ENCODE measurements at places on chromosomes 2 and 18.

DNA sequence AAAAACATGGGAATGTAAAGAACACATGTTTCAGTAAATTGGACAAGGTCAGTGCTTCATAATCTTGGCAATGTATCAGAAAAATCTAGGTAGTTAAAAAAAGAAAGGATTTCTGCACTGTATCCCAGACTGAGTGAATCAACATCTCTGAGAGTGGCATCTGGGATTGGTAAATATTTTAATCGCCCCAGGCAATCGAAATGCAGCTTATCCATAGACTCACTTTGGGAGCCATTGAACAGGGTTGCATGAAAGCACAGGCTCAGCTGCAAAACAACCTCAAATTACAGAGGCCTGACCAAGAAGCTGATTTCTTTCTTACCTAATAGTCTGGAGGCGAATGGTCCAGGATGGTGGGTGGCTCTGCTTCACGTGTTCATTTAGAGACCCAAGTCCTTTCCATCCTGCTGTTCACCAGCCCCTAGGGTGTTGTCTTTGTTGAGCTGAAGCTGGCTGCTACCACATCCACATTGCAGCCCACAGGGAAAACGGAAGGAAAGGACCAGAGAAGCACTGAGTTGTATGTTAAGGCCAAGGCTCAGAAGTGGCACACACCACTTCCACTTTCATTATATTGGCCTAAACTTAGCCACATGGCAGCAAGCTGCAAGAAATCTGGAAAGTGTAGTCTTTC is 59.0 kb downstream of the MOGAT1 start:
- no peak for DNase-seq

DNA sequence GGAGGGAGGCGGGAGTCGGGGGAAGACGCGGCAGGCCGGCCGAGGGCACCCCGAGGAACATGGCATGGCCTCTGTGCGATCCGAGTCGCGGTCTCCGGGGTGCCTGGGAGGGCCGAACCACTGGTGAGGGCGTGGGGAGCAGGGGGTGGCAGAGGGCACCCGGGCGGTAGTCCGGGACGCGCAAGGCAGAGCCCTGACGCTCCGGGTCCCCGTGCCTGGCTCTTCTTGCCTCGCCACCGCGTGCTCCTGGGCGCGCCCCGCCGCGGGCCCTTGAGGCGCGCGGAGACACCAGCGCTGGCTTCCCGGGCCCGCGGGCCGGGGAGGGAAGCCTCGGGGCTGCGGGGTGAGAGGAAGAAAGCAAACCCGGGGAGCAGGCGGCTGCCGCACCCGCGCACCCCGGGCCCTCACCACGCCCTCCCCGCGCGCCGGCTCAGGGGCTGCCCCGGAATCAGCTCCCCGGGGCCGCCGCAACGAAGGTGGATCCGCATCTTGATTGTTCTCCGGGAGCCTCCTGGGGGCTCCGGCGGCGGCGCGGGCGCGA is 4.3 kb downstream of the SOX11 start:
- DNase-seq: no peak

- DNase-seq: no peak
These were observed 184.8 kb upstream of the ZEB2 start for GRCh38 chr2:144704709-144705095.

DNA sequence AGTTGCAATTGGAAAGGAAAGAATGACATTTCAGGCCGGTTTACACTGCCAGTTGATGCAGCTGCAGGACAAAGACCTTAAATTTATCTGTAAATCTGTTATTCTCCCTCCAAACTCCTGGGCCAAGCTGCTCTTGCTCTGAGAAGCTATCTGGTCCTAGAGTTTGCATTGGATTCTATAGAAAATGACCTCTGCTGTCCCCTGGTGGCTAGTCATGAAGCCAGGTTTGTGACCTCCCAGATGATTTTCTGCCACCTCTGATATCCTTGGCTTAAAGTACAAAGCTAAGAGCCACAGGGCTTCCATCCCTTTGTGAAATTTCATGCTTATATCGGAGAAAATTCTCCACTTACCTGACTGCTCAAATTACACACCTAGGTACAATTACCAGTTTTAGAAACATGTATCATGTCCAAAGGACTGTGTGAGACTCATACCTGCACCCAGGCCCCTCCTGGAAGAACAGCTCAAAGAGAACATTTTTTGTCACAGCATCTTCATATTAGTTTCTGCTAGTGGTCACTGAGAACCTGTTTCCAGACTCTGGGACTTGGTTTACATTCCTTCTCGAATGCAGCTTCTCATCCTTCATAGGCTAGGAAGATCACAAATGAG is 28.9 kb upstream of the IER3IP1 start:
- DNase-seq: peak; percentile 42

GRCh38 chr2:168907940-168908662 is 7.0 kb downstream of the G6PC2 start:
- DNase-seq: no peak

DNA sequence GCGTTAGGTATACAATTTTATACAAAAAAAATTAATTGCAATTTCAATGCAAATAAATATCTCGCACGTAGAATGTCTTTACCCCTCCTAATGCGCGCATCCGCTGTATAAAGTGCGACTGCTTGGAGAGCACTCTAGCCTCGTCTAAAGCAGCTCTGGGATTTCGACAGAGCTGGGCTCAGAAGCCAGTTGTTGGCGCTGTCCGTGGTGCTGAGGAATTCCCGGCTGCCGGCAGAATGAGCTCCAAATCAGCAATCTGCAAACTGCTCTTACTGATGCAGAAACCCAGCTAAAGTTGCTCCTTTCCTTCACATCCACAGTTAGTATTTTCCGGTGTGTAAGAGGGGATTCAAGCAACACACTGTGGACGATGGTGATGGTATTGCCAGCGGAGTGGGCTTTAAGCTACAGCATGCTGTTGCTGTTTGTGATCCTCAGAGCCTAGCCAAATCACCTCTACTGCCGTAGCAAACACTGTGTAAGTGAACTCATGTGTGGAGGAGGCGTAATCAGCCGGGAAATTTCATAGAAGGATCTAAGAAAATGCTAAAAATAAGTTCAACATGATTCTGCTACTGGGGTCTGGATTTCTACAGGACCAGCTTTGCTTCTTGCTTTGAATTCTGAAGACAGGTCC is at the start of gene VWC2L:
Gene VWC2L, plus strand, starts transcription at position 137 of the 637 bp plus-strand sequence. CDS start 3,140 bp downstream, outside the sequence.
- peak; percentile 64 for DNase-seq

DNA sequence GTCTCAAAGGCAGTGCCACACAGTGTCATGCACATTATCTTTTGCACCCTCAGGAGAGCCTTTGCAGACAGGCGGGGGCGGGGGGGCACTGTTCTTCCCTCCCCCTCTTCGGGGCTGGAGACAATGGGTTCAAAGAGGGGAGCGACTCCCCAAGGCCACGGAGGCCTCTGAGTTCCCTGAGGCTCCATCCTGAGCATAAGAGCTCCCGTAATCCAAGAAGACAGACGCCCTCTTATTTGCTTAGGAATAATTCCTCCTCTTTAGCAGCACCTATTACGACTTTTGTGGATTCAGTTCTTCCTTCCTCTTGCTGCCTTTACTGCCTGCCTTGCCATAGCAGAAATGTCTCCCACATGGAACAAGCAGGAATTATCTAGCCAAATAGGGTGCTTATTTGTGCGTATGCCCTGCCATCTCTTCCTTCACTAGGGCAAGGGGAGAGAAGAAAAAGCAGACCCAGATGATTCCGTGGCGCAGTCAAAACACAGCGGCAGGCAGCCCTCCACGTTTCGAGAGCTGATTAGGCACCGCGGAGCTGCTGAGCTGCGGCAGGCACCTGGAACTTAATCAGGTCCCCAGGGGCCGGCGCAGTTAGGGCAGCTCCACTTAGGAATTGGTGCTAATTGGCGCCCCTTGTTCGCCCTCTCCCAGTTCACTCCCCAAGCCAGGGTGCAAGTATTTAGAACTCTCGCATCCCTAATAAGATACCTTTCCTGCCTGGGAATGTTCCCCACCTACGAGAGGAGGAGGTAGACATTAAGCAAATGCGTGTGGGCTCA is 233.4 kb upstream of the MYT1L start:
- DNase-seq: no peak

- no peak for DNase-seq
These were observed 108.9 kb upstream of the GLS start for GRCh38 chr2:190771726-190772125.

- DNase-seq: no peak
These were observed 6.2 kb downstream of the APOB start for GRCh38 chr2:21037671-21038108.

- DNase-seq: no peak
These were observed 251.3 kb upstream of the ETAA1 start for GRCh38 chr2:67145851-67146250.

GRCh38 chr2:164657129-164657528 is 35.8 kb upstream of the GRB14 start:
- DNase-seq: no peak

DNA sequence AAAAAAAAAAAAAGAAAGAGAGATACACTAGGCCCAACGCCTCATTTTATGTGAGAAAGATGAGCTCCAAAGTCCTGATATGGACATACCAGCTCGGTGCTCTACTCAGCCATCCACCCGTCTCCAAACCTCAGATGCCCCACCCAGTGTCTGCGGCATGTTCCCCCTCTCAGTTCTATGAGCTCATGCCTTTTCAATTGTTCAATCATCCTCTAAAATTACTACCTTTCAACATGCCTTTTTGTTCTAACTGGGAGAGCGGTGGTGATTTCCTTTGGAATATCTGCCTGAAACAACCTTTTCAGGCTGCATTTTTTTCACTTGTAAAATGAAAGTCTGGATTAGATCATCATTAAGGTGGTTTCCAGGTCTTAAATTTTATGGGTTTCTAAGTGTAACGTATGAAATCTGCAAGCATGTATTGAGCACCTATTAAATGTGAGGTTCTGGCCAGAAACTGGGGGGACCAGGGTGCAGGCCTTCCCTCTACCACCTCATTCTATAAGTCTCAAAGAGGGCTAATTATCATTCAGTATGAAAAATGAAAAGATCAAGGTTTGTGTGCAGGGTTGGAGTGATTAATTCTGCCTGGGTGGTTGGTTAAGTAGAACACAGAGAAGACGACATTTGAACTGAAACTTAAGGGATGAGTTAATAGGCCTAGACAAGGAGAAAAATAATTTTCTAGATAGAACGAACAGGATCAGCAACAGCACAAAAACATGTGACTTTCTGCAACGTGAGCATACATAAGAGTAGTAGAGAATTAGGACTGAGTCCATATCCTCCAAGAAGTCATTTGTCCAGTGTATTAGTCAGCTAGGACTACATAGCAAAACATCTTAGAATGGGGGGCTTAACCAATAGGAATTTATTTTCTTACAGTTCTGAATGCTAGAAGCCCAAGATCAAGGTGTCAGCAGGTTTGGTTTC is 87.4 kb upstream of the GLS start:
- no peak for DNase-seq

DNA sequence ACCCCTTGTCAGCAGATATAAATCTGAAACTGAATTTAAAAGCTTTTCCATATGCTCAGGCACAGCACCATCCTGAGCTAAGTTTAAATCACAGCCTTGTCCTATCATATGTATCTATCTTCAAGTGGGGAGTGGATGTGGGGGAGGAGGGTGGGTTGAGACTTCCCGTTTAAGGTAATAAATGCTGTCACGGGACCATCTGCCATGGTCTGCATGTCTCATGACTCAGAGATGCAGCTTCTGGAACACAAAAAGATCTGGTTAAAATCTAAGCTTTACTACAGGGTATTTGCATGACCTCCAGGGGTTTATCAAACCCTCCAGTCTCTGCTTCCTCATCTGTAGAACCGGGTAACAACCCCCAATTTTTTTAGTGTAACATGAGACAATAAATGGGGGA is 377.7 kb upstream of the ST6GAL2 start:
- DNase-seq: no peak

DNA sequence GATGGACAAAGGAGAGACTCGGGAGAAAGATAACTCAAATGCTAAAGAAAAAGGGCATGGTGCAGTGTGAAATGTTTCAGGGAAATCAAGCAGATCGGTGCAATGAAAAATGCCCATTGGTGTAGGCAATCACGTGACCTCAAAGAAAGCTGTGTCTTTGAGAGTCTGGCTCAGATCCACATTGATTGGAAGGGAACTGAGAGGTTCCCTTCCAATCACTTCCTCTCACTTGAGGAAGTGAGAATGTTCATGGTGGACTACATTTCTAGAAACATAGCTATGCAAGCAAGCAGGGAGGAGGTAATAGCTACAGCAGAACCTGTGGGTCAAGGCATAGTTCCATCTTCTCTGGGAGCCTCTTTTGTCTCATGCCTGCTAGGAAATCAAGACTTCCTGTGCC is 187.4 kb downstream of the LPIN1 start:
- DNase-seq: no peak

GRCh38 chr2:198930170-198930569 is 527.6 kb downstream of the SATB2 start:
- no peak for DNase-seq

- no peak for DNase-seq
These were observed 911.6 kb downstream of the TDRD15 start for GRCh38 chr2:22035361-22035830.

DNA sequence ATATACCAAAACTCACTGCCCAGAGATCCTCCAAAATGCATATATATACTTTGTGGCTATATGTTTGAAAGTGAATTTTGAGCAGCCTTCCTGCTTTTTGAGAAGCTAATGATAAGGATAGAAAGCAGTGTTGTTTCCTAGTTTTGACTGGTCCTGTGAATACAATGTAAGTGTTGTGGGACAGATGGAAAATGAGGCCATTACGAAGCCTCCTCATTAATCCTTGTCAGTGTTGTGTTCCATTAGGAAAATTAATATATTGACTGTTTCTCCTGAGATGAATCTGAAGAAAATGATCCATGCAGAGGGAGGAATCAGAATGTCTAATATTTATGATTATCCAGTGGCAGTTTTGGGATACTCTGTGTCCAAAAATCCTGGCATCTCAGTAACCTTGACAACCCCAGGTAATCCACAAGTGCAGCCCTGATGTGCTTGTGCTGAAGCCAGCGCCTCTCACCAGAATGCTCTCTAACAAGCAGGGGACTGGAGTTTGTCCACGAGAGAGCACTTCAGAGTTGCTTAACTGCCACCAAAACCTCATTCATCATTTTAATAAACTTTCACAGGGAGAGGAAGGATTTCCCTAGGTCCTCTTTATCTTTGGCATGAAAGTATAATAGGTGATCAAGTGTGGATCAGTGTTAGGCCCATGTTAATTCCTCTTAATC is 418.6 kb downstream of the CMPK2 start:
- no peak for DNase-seq

DNA sequence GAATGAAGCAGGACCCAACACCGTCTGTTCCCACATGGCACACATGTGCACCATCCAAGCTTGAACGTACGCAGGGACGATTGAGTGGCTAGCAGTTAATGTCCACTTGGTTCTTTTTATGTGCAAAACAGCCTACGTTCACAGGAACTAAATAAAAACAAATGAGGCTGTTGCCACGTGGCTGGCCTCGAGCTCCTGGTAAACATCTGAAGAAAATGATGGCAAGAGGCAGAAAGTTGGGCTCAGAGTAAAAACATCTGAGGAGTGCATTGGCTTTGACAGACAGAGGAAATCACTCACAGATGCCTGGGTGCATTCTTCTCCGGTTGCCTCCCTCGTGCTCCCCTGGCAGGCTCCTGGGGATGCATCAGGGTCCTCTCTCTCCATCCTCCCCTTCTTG is 177.9 kb downstream of the NRP2 start:
- no peak for DNase-seq
